ENCODE measurements at places on chromosomes 3 and 15.

DNA sequence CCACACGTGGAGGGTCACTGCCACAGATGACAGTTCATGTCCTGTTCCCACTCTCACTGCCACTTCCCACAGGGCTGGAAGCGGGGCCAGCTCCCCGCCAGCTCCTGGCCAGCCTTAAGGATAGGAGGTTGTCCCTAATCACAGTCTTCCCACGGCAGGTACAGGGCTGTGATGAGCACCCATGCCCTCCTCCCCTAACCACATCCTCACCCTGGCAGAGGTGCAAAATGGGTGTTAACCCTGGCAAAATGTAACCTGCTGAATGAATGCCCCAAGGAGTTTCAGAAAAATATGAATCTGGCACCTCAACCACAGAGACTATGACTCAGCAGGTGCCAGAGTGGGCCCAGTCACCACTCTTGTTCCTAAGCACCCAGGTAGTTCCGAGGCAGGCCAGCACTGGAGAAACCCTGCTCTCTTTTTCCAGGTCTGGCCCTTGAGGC lies 185.1 kb upstream of the TPM1 start:
- DNase-seq = no peak

DNA sequence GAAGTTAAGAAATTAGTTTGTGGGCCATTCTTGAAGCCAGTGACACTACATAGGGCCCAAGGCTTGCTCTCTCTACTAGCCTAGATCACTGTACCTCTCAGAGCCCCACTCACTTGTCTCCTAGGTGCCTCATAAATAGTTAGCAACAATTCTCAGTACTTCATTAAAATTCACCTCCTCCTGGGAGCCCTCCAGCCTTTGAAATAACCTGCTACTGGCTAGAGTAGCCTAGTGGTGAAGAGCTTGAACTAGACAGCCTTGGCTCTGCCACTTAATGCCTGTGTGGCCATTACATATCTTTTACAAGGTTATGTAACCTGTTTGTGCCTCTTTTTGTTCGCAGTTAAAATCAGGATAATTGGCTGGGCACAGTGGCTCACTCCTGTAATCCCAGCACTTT lies 89.3 kb downstream of the UBE2E2 start:
- DNase-seq = no peak

DNA sequence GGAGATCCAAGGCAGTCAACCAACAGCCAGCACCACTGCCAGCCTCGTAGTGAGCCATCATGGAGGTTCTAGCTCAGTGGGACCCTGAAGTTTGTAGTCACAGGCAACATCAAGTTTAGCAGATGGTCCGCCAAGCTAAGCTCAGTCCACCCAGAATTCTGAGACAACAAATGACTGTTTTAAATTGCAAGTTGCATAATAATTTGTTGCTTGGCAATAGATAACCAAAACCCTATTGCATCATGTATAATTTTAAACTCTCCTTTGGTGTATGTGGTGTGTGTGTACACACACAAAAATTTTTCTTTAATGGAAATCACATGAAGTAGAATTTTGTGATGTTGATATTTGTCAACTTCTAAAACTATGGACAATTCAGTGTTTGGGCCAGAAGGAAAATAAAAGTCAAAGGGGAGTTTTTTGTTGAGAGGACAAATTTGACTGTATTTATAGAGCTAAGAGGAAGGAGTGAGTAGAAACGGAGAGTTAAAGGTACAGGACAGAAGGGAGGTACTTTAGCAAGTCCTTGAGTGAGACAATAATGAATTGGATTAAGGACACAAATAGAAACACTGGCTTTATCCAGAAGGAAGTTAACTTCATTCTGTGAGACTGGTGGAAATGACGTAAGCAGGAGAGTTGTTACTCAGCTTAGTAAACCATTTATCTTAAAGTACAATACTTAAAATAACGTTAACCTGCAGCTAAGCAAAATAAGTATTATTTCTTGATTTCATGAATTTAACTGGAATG lies 83.6 kb downstream of the NCEH1 start:
- no peak for DNase-seq

- DNase-seq = no peak
These were observed 3.8 kb downstream of the OR5K2 start for GRCh38 chr3:98501270-98501669.

DNA sequence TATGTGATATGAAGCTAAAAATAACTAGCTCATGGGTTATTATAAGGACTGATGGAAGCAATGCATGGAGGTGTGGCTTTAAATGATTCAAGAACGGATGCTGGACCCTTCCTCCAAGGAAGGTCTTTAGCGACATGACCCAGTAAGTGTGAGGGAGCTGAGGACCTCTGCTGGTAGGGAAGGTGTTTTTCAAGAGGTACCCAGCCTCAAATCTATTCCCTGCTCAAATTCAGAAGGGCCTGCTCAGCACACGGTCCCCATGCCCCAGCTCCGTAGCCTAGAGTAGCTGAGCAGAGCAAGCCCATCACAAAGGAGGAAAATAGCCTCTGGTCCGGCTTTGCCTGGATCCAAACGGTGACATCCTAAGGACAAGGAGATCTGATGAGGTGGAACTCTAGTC lies 266.2 kb upstream of the IGF1R start:
- DNase-seq = no peak

- DNase-seq = no peak
These were observed 769.5 kb downstream of the GRM7 start for GRCh38 chr3:7630351-7630911.

DNA sequence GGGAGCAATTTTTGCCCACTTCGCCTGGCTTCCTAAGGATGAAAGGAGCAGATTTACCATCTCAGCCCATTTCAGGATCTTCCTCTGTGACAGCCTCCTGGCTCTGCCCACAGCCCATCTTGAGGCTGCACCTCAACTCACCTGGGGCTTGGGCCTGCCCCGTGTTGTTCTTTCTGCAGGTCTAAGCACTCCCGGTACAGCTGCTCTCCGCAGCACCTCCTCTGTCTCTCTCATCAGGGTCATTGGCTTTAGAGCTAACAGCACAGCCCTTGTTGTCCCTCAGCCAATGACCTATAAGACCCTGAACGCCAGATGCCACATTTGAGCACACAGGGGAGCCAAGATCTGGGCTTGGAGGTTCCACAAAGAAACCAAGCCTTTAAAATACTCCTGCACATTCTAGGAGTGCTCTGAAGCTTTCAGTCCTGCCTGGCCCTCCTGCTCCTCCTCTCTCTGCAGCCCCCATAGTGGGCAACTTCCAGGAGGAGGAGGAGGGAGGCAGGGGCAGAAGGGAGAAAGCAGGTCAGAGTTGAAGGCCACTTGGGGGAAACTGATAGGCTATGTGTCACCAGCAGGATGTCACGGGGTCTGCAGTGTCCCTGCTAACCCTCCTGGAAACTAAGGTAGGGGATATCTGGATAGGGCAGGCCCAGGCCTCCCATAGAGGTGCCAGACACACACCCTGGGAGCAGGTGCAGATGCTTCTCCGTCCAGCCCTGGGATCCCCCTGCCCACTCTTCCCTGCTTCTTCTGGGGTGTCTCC lies 115.6 kb downstream of the ETFA start:
- no peak for DNase-seq

DNA sequence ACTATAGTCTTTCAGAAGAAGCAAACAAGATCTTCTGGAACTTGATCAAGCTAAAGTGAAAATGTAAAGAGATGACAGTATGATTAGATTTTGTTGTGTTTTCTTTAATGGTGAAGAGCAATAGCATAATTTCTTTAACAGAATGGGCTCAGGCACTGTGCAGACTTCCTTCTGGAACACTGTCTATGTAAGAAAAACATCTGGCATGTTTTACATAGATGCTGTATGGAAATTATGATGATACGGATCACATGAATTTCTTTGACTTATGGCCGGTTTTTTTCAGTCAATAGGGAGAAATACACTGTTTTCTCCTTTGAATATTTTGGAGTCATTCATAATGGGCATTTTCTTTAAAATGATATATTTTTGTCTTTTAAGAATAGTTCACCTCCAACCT lies 42.6 kb downstream of the PHLDB2 start:
- no peak for DNase-seq

DNA sequence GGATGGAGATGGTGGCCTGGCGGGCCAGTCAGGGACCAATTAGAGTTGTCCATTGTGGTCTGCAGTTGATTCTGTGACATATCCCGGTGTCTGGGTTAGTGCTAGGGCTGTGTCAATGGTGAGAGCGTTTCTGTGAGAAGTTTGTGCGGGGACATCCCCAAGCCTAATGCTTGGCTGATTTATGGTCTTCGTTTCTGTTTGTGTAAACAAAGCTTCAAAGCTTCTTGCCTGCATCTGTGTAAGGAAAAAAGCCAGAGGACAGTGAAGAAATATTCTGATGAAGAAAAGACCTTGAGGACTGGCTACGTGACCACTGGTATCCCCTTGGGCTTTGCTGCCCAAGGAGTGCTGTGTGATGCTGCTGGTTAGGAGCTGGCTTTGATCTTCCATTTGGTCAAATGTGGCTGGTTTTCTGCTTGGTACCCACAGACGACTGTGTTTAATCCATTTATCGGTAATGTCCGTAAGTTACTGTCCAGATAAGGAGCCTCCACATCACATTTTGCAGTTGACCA lies 74.6 kb upstream of the LRTM1 start:
- no peak for DNase-seq

GRCh38 chr3:88984256-88984655 lies 123.2 kb upstream of the EPHA3 start:
- DNase-seq = no peak

GRCh38 chr3:106006001-106006400 lies 137.2 kb upstream of the CBLB start:
- DNase-seq = no peak

DNA sequence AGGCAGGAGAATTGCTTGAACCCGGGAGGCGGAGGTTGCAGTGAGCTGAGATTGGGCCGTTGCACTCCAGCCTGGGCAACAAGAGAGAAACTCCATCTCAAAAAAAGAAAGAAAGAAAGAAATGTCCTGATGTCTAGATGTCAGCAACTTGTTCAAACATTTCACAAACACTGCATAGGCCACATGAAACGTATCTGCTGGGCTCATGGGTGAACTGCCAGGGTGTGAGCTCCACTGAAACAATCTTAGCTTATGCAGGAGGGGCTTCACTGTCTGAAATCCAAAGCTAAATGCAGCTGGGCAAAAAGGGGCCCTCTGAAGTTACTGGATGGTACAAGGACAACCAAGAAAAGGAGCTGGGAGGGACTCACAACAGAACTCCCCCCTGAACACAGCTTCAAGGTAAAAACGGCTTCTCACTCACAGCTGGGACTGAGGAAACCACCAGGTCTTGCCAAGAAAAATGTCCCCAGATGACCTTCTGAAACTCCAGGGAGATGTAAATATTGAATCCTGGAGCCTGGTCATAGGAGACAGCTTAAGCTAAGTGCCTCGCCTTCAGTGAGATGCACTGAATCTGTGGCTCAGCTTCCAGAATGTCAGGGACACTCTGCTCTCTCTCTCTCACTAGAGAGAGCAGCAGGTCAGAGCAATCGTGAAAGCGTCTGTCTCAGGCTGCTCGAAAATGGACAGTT lies 31.9 kb downstream of the SEC61A1 start:
- DNase-seq = no peak

DNA sequence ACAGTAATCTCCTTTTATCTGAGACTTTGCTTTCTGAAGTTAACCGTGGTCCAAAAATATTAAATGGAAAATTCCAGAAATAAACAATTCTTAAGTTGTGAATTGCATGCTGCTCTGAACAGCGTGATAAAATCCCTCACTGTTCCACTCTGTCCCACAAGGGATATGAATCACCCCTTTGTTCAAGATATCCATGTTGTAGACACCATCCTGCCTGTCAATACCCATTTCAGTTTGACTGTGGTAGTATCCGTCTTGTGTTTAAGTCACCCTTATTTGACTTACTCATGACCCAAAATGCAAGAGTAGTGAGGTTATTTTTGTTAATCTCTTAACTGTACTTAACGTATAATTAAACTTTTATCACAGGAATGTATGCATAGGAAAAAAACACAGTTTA lies 435.0 kb downstream of the SHQ1 start:
- DNase-seq = no peak

DNA sequence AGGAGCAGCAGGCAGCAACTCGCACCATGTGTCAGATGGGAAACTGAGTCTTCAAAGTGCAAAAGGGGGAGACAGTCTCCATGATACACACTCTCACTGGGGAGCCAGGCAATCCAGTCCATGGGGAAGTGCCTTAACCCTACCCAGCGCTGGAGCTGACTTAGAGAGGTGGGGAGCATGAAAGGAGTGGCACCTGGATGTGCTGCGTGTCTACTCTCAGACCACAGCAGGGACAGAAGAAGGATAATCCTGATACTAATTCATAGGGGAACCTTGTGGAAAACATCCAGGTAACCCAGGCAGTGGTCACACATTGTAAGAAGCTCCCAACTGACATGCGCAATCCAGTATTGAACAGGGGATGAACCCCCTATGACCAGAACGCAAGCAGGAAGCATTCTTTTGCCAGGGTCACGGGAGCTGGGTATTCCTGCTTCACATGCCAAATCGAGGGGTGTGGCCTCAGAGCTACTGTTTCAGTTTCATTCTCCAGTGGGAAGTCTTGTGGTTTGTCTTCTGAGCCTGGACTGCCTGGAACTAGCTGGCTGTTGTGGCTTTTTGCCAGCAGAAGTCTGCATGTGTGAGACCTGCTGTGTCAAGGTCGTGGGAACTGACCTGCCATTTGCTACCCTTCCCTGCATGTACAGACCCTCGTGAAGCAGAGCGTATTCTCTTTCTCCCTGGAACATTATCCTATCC lies 367.6 kb upstream of the NDN start:
- DNase-seq = no peak

DNA sequence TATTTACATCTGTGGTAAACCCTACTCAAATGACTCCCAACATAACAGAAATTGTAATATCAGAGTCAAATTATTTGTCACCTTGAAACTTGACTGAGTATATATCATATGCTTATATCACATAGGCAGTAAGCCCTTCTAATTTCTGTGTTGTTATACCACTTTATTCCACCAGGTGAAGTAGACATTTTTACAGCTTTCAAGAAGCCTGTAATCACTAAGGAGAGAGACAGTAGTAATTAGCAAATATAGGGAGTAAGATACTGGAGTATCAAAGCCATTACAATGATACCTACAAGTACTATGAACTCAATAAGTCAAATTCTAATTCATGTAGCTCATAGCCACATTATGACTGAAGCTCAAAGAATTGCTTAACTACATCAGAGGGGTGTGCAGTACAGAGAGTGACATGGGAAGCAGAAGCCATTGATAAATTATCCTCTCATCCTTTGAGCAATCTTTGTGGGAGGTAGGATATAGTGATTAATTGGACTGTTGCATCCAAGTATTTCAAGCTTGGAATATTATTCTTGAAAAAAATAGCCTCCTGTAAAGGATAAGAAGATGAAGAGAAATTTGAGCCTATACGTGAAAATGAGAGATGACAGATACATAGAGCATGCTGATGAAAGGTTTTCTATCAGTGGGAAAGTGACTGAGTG lies 1005.9 kb downstream of the ZPLD1 start:
- no peak for DNase-seq

- no peak for DNase-seq
These were observed 1501.6 kb downstream of the OTOL1 start for GRCh38 chr3:162998205-162998604.

- peak; percentile 90 for DNase-seq
These were observed 15.9 kb downstream of the RPLP1 start for GRCh38 chr15:69468241-69469121.

DNA sequence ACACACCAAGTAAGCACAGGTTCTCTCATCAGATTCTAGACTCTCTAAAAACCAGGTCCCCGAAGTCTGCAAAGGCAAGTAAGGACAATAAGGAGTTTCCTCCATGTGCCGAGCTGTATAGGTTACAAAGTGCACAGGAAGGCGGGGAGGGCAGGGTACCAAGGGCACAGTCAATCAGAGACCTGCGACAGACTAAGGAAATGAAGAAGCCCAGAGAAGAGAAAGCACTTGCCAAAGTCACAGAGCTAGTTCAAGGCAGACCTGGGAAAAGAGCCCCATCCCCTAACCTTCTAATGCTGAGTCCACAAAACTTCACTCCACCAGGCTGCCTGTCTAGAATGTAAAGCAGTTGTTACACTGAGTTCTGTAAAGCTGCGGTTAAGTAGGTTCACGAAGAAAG lies 1.7 kb downstream of the SEC13 start:
- no peak for DNase-seq
